Astrocyte of the hippocampus (primary cell): ENCODE measurements at places on chromosomes 12 and 14.
A peak's percentile ranks its signal among the peaks of the same experiment; 100 is the strongest.

DNA sequence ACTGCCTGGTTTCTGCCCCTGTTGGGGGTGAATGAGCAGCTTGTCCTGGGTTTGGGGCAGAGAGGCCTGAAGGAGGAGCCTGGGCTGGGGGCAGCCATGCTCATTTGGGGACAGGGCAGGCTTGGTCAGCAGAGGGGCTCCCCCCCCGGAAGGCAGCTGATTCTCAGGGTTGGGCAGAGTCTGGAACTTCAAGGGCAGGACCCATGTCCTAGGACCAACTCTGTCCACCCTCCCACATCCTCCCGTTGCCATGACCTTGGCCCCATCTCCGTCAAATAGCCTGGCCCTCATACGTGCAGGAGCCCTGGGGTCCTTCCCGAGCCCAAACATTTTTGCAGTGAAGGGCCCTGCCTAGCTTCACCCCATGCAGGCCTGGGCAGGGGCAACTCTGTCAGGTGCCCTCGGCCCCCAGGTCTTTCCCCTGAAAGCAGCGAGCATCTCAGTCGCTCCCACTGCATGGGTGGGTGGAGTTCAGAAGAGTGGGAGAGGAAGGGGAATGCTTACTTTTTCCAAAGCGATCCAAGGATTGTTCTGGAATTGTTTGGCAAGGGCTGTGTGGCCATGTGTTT, 32.6 kb downstream of the TNFAIP2 start:
- DNase-seq: no peak

GRCh38 chr14:92718664-92719063, 29.8 kb downstream of the LGMN start:
- no peak for DNase-seq

- DNase-seq: no peak
Observed at GRCh38 chr12:108553799-108554198, 7.2 kb downstream of the SART3 start.

DNA sequence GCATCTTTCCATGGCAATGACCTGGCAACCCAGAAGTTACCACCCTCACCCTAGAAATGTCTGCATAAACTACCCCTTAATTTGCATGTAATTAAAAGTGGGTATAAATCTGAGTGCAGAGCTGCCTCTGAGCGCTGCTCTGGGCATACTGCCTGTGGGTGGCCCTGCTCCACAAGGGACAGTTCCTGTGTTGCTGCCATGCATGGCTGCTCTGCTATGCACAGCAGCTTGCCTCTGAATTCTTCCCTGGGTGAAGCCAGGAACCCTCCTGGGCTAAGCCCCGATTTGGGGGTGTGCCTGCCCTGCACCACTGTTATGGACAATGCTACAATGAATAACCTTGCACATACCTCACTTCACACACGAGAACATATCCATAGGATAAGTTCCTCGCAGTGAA, 35.7 kb upstream of the GPR132 start:
- DNase-seq: no peak

DNA sequence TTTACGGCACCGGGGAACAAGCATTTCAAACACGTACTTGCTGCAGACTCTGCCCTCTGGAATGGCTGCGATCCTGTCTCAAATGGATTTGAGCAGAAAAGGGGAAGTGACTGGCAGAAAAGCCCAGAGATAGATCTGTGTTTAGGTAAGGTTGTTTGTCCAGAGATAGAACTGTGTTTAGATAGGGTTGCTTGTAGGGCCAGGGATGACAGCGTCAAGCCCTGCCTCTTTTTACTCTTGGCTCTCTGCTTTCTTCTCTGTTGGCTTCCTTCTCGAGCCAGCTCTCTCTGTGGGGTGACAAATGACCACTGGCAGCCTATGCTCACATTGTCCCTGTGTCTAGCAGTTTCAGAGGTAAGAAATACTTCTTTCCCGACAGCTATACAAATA, 11.4 kb downstream of the DGLUCY start:
- DNase-seq: no peak

GRCh38 chr14:81801921-81802320, 268.3 kb upstream of the SEL1L start:
- DNase-seq: peak; percentile 63

- no peak for DNase-seq
Observed at GRCh38 chr14:104086210-104086660, 735 bp downstream of the ASPG start.

GRCh38 chr12:79451978-79452377, 238.8 kb downstream of the PAWR start:
- peak; percentile 93 for DNase-seq

GRCh38 chr12:45887544-45887943, 102.8 kb downstream of the SCAF11 start:
- DNase-seq: no peak

GRCh38 chr12:3743803-3744202, 9.1 kb downstream of the CRACR2A start:
- DNase-seq: no peak

GRCh38 chr14:104473649-104474494, 105.7 kb upstream of the C14orf180 start:
- no peak for DNase-seq

DNA sequence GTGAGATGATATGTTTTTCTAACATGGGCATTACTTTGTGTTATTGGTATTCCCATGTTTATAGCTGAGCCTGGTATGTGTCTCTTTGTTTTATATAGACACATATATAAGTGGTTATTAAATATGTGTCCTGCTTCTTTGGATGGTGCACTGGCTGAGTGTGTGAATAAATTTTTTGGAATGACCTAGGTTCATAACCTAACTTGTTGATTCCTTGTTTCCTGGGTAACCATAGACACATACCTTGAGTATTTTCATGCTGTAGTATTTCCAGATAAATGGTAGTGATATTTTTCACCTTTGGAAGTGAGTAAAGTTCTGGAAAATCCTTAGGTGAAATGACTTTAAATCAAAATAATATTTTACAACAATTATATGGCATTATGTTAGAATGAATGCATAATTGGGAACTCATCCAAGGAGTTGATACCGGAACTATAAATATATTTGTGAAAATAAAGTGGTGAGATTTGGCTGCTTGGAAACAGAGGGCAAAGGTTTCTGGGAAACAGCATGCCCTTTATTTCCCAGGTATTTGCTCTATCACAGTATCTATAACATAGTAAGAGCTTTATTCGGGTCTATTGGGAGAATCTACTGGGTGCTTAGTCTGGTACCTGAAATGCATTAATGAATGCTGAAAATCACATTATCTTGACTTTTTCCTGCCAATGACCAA, 64.3 kb upstream of the REP15 start:
- no peak for DNase-seq

DNA sequence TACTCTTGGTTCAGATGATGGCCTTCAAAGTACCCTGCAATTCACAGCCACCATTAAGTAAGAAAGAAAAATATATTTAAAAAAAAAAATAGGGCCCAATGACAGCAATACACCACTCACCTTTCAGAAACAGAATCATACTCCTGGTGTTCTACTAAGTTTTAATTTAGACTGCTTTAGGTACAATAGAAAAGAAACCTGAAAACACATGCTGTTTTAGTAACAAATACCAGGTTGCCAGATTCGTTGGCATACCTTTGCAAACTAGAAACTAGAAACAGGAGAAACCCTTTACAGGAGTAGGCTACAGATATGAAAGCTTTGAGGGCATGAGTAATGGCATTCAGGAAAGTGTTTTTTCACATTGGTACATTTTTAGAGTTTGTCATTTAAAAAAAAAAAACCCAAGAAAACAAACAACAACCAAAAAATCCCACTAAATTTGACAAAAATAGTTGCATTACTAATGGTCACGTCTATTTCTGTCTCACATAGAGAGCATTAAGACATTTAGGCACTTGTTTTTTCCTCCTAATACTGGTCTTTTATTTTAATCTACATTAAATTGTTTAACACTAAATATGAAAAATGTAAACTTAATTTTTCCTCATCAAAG, 4.0 kb downstream of the SIX1 start:
- DNase-seq: no peak

DNA sequence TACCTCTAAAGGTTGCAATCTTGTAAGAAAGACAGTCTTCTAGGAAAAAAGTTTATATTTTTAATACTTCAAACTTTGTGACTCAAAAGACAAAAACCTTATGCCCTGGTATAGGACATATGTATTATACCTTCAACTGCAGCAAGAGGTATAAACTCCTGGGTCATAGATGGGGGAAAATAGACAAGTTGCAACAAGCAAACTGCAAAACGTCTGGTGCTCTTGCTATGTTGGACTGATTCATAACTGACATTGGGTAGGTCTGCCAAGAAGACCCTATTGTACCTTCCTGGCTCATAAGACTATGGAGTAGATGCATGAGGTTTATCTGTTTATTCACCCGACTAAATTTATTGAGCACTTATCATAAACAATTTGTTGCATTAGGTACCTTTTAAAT, 40.9 kb downstream of the BEST3 start:
- DNase-seq: no peak

GRCh38 chr14:39230416-39231035, 3.2 kb upstream of the MIA2 start:
- DNase-seq: no peak

- no peak for DNase-seq
Observed at GRCh38 chr12:1581973-1582708, 12.2 kb downstream of the FBXL14 start.

DNA sequence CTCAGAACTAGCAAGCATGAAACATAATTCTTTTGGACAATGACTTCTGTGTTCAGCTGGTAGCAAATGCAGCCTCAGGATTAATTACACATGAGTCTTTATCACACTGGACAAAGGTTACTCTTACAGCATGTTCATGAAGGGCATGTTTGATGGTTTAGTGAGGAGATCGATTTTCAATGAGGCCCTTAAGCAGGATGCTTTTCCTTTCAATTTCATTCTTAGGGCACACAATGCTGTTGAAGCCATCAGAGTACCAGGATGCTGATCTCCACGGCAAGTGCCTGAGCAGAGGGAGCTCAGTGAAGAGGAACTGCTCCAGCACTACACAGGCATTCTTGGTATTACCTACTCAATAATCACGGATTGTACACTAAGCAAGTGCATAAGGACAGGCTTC, 542.0 kb downstream of the SNAPC1 start:
- DNase-seq: no peak

DNA sequence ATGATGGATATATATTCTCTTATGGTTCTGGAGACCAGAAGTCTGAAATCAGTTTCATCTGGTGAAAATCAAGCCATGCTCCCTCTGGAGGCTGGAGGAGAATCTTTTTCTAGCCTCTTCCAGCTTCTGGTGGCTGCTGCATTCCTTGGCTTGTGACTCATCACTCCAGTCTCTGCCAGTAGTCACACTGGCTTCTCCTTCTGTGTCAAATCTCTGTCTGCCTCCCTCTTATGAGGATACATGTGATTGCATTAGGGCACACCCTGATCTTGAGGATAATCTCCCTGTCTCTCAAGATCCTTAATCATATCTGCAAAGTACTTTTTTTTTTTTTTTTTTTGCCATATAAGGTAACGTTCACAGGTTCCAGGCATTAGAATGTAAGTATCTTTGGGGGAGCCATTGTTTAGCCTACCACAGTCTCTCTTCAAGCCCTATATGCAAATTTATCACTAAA, 17.7 kb downstream of the DNAL1 start:
- DNase-seq: peak; percentile 92

GRCh38 chr14:93309427-93309966, 23.3 kb downstream of the BTBD7 start:
- no peak for DNase-seq

DNA sequence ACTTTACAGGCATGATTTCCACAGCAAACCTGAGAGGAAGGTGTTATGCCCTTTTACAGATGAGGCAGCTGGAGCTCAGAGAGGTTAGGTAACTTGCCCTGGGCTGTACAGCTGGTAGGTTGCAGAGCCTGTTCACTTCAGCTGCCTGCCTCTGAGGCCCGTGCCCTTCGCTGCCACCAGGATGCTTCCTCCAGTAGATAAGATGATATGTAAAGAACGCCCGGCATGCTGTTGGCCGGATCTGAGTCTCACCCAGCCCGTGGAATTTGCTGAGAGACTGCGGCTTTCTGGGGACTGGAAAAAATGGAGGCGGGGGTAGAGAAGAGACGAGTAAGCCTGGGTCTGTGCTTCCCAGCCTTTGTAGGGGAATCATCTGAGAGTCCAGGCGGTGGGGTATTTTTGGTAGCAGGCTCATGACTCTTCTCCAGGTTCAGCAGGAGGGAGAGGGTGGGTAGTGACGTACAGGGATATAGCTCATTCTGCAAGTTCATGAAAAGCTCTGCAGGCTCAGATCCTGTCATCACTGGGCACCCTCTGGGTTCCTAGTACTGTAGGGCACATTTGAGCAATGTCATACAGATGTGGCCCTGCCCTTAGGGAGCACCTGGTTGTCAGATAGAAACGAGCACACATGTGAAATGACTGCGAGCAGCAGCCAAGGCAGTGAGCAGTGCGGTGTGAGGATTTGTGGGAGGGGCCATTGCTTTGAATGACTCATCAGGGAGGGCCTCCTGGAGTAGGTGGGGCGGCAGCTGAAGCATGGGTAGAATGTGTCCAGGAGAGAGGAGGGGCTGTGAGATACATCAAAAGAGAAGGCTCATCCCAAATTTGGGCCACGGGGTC, 159.4 kb downstream of the TSPAN9 start:
- DNase-seq: peak; percentile 77

GRCh38 chr14:100871234-100872186, 32.0 kb downstream of the RTL1 start:
- DNase-seq: no peak

DNA sequence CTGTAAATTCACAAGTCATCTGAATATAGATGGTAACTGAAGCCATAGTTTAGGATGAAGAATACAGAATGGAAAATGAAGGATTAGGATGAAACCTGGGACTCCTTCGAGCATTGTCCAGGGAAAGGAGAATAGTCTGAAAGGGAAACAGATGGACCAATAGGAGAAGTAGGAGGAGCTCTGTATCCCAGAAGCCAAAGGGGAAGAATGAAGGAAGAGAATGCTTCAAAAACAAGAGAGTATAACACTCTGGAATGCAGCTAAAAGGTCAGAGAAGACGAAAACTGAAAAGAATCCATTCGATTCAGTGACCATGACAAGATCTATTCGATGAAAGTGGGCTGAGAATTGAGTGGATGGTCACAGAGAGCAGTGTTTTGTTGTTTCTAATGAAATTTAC, 1.0 kb downstream of the GMFB start:
- DNase-seq: peak; percentile 56

DNA sequence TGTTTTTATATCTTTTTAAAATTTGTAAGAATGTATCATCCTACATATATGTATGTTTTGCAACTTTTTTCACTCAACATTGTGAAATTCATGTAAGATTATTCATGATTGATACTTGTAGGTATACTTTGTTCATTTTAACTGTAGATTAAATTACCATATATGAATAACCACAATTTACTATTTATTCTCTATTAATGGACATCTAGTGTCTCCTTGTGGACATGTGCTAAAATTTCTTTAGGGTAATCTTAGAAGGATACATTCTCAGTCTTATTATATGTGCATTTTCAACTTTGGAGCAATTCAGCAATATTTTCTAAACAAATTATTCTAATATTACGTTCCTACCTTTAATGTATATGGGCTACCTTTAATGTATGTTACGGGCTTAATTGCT, 192.4 kb downstream of the FUT8 start:
- no peak for DNase-seq
